ENCODE measurements at places on chromosomes 6 and 20.

GRCh38 chr6:154520280-154520679, 9.8 kb upstream of the CNKSR3 start:
- no peaks in the 10 kb centered on the region for H3K36me3 ChIP-seq
- H3K4me1 ChIP-seq, result no peaks in the 10 kb centered on the region
- no peaks in the 10 kb centered on the region for H3K27me3 ChIP-seq
- H3K27ac ChIP-seq, result no peak overlapping the region

GRCh38 chr6:25448965-25449538, 169.9 kb downstream of the CARMIL1 start:
- no peak overlapping the region for H3K27ac ChIP-seq
- no peak overlapping the region for H3K4me3 ChIP-seq
- DNase-seq, result no peak

- H3K4me1 ChIP-seq, result no peaks in the 10 kb centered on the region
- no peaks in the 10 kb centered on the region for H3K36me3 ChIP-seq
- no peak for DNase-seq
Measured at GRCh38 chr20:45672765-45673164, 2.7 kb upstream of the WFDC11 start.

DNA sequence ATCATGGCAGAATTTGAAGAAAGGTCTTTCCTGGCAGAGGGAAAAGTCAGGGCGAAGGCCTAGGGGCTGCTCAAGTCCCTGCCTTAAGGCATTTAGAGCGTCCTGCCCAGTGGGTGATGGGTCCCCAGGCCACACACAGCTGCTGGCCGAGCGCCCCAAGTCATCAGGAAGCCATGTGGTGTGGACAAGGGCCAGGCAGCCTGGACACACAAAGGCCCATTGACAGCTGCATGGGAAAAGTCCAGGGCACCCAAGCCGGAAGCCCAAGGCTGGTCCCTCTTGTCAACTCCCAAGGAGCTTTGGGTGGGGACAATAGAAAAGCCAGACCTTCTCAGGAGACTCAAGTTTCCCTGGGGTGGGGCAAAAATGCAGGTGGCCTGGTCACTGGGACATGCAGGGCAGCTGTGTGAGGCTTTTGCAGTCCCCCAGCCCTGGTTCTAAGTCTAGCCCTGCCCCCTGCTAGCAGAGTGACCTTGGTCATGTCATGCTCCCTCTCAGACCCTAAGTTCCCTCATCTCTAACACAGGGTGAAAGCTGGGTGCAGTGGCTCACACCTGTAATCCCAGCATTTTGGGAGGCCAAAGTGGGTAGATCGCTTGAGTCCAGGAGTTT, 44.3 kb upstream of the PTGIS start:
- no peaks in the 10 kb centered on the region for H3K36me3 ChIP-seq
- H3K27me3 ChIP-seq, result no peaks in the 10 kb centered on the region
- peaks cover 14% of the 10 kb centered on the region for H3K4me1 ChIP-seq
- H3K4me3 ChIP-seq, result no peak overlapping the region
- no peak overlapping the region for H3K27ac ChIP-seq

DNA sequence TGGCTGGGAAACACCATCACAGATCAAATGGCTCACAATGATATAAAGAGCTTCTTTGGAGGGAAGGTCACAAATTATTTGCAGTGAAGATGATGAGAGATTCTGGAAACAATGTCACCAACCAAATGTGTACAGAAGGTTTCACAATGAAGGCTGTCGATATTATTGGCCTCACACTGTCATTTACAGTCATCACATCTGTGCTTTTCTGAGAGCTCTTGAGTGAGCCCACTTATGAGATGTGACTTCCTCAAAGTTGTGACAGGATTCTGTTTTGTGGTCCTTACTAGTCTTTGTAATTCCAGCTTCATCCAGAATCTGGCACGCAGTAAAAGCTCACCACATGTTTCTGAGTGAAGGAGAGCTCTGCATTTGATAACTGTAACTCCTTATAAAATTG, 133.6 kb downstream of the LMBRD1 start:
- no peak for DNase-seq
- no peaks in the 10 kb centered on the region for H3K36me3 ChIP-seq
- no peaks in the 10 kb centered on the region for H3K4me1 ChIP-seq
- H3K4me3 ChIP-seq, result no peak overlapping the region
- no peaks in the 10 kb centered on the region for H3K27me3 ChIP-seq

GRCh38 chr20:717271-717670, 41.7 kb upstream of the SCRT2 start:
- no peak overlapping the region for H3K4me3 ChIP-seq
- DNase-seq, result no peak
- H3K27ac ChIP-seq, result no peak overlapping the region
- H3K27me3 ChIP-seq, result no peaks in the 10 kb centered on the region
- no peaks in the 10 kb centered on the region for H3K4me1 ChIP-seq
- no peaks in the 10 kb centered on the region for H3K36me3 ChIP-seq

DNA sequence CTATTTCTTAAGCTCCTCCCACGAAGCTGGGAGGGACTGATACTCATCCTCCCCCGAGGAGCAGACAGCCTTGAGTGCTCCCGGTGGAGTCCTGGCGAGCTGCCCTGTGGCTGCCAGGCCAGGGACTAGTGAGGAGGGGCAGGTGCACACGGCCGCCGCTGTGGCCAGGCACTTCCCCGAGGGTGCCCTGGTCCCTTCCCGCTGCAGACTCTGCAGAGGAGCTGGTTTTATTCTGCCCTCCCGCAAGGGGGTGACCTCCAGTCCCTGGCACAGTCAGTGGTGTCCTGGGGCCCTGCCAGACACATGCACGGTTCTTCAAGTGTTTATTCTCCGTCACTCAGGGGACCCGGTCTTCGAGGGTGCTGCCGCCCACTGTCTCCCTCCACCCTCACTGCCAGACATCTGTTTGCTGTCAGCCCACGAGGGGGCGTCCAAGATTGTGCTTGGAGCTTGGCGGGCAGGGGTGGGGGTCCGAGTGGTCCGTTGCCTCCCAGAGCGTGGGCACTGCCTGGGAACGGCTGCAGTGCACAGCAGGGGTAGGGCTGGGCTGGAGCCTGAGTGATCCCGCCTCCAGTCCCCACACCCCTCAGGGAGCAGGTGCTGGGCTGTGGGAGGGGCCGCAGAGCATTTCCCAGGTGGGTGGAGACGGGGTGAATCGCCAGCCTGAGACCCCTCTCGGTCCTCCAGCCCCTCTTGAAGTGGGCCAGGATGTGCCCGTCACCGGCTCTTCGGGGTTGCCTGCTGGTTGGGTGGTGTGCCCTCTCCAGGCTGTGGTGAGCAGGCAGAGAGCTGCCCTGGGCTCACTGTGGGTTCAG, 3.1 kb upstream of the CABLES2 start:
- H3K36me3 ChIP-seq, result no peaks in the 10 kb centered on the region
- H3K4me1 ChIP-seq, result peaks cover 34% of the 10 kb centered on the region
- DNase-seq, result peak; percentile 23
